ENCODE measurements at places on chromosomes 5 and 9. TPM values are rescaled to one million over a fixed set of nuclear protein-coding genes. Genes with fewer than 3 reads are reported as not detected.

The KCNV2 gene
- not detected for total RNA-seq

The CDH18 gene
- not detected for total RNA-seq

The MYOZ3 gene
- 0.06 TPM for total RNA-seq

The GARNL3 gene
- total RNA-seq: 2.5 TPM

The SLIT3 gene
- 13.0 TPM for total RNA-seq

The PCDHB5 gene
- total RNA-seq: 1.3 TPM
